Uterus (tissue), 4 donors: ENCODE measurements at places on chromosomes 12 and 14. TPM values are rescaled to one million over a fixed set of nuclear protein-coding genes. Genes with fewer than 3 reads are reported as not detected.

DNA sequence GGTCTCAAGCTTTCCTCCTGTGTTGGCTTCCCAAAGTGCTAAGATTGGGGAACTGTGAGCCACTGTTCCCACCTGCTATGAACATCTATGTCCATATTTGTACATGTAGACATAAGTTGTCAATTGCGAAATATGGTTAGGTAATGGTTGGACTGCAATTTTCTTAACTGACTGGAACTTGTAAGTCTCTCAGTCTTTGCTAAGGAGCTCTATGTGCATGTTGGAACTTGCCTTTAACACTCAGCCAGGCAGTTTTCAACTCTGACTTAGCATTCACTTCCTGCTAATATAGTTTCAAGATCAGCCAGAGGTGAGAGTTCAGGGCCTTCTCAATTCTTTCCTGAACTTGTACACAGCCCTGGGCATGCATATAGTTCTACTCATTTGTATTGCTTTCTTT is 44.5 kb upstream of the EEA1 start:
- no peak for DNase-seq
- H3K4me1 ChIP-seq, result no peaks in the 10 kb centered on the region
- H3K4me3 ChIP-seq, result no peak overlapping the region
- no peaks in the 10 kb centered on the region for H3K36me3 ChIP-seq
- no peaks in the 10 kb centered on the region for H3K27me3 ChIP-seq

Gene CELA1
- not detected for total RNA-seq

Gene KRT80
- total RNA-seq, result 1.1 TPM

GRCh38 chr12:74365178-74365964 is 172.3 kb upstream of the ATXN7L3B start:
- H3K36me3 ChIP-seq, result no peaks in the 10 kb centered on the region
- H3K4me1 ChIP-seq, result no peaks in the 10 kb centered on the region
- H3K4me3 ChIP-seq, result no peak overlapping the region
- DNase-seq, result no peak
- H3K27me3 ChIP-seq, result no peaks in the 10 kb centered on the region

GRCh38 chr12:49853671-49854070 is 10.8 kb upstream of the BCDIN3D start:
- no peaks in the 10 kb centered on the region for H3K36me3 ChIP-seq
- H3K4me3 ChIP-seq, result no peak overlapping the region
- no peak for DNase-seq

DNA sequence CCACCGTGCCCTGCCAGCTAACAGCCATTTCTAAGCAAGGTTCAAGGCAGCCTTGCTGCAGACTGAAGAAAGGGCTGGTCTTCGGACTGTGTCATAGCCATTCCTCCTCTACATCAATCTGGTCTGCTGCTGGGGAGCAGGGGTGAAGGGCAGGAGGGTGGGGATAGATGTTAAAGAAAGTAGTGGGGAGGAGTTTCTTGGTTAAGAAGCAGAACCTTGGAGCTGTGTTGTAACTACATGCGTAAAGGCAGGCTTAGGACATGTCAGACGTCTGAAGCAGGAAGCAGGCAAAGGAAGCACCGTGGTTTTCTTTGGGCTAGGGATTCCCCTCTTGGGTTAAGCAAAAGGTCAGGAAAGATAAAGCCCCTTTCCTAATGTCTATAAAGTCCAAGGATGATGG is 18.1 kb upstream of the NEK9 start:
- H3K4me1 ChIP-seq, result peaks cover 5% of the 10 kb centered on the region
- no peak for DNase-seq
- H3K27me3 ChIP-seq, result no peaks in the 10 kb centered on the region
- H3K4me3 ChIP-seq, result no peak overlapping the region
- no peaks in the 10 kb centered on the region for H3K36me3 ChIP-seq
- H3K27ac ChIP-seq, result peak overlapping the region; percentile 34
